ENCODE measurements at places on chromosomes 12 and 14. TPM values are rescaled to one million over a fixed set of nuclear protein-coding genes. Genes with fewer than 3 reads are reported as not detected.

- H3K36me3 ChIP-seq: no peaks in the 10 kb centered on the region
- no peaks in the 10 kb centered on the region for H3K4me1 ChIP-seq
- no peaks in the 10 kb centered on the region for H3K27me3 ChIP-seq
These were observed 21.0 kb upstream of the PLEKHG3 start for GRCh38 chr14:64683264-64683663.

DNA sequence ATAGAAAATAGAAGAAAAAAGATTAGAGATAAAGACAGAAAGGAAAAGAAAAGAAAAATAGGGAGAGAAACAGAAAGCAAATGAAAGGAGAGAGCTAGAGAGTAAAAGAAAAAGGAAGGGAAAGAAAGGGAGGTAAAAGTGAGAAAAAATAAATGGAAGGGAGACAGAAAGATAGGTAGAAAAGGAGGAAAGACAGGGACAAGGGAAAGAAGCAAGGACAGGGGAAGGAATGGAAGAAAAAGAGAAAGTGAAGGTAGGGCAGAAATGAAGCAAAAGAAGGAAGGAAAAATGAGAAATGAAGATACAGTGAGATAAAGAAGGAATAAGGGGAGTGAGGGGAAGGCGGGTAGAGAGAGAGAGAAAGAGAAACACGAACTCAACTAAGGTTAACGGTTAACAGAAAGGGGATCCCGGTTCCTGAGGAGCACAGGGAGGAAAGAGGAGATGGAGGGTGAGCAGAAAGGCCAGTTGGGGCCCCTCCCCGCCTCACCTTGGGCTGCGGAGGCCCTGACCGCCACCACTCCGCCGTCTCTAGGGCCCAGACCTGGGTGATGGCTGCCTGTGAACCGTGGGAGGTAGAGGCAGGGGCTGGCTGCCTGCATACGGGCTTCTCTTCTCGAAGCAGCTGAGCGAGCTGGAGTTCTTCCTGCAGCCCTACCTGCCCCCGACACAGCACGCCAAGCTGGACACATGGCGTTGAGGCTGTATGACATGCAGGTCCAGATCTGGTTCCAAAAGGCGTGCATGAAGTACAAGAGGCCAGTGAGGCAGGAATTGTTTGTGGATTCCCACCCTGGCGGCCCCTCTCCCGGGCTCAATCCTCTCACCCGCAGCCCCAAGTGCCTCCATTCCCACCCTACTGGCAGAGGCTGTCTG lies 59.5 kb downstream of the SMUG1 start:
- H3K4me1 ChIP-seq: peaks cover 16% of the 10 kb centered on the region
- H3K27ac ChIP-seq: no peak overlapping the region
- no peaks in the 10 kb centered on the region for H3K36me3 ChIP-seq
- no peak for DNase-seq

DNA sequence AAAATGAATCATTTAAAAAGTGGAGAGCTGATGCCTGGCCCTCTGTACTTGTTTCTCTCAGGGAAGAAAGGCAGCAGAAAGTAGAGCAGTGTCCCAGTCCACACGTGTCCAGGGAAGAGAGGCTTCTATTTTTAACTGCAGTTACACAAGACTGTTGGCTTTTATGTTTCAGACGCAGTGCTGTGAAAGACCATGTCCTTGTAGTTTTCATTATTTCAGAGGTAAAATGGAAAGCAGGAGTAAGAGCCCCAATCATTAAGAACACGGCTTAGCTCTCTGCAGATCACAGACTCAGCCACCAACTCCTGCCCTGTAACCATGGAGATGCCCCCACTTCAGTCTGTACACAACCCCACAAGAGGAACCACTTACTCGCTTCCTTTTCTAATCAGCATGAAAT lies 336.3 kb downstream of the DAD1 start:
- no peaks in the 10 kb centered on the region for H3K36me3 ChIP-seq
- no peak for DNase-seq
- no peaks in the 10 kb centered on the region for H3K27me3 ChIP-seq
- no peak overlapping the region for H3K27ac ChIP-seq
- H3K4me3 ChIP-seq: no peak overlapping the region

DNA sequence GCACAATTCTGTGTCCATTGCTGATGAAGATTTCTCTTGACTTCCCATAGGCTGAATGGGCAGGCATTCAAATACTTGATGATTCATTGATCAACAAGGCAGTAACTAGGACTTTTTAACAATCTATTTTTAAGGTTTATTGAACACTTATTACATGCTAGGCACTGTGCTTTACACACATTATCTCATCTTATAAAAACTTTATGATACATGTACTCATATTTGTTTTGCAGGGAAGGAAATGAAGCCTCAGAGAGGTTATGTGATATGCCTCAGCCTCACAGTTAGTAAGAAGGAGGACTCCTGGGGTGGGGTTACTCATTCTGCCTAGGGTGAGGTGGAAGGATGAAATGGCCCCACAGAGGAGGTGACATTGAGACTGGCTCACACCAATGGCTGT lies 12.9 kb upstream of the EMP1 start:
- H3K27ac ChIP-seq: no peak overlapping the region
- H3K4me3 ChIP-seq: no peak overlapping the region
- no peaks in the 10 kb centered on the region for H3K36me3 ChIP-seq

- H3K4me1 ChIP-seq: peaks cover 64% of the 10 kb centered on the region
- no peak overlapping the region for H3K27ac ChIP-seq
- no peak overlapping the region for H3K4me3 ChIP-seq
- H3K27me3 ChIP-seq: no peaks in the 10 kb centered on the region
- DNase-seq: no peak
These were observed 3.9 kb downstream of the STYX start for GRCh38 chr14:52733824-52734223.

DNA sequence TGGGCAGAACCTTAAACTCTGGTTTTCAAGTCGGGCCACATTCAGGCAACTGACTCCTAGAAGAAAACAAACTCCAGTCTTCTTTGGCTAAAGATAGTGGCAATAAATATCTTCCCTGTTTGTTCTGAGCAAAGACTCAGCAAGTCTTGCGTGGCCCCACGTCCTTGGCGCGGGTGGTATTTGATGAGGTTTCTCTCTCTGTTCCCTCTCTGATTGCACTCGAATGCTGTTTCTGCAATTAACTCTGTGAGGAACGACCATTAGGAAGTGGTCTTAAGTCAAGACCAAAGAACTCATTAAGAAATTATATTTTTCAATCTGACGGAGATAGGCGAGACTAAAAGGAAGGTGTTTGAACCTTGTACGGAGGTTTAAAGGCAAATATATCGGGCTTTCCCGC lies 177.6 kb downstream of the TMEM132C start:
- no peaks in the 10 kb centered on the region for H3K27me3 ChIP-seq
- DNase-seq: no peak
- H3K27ac ChIP-seq: no peak overlapping the region
- H3K4me1 ChIP-seq: no peaks in the 10 kb centered on the region
- H3K4me3 ChIP-seq: no peak overlapping the region

DNA sequence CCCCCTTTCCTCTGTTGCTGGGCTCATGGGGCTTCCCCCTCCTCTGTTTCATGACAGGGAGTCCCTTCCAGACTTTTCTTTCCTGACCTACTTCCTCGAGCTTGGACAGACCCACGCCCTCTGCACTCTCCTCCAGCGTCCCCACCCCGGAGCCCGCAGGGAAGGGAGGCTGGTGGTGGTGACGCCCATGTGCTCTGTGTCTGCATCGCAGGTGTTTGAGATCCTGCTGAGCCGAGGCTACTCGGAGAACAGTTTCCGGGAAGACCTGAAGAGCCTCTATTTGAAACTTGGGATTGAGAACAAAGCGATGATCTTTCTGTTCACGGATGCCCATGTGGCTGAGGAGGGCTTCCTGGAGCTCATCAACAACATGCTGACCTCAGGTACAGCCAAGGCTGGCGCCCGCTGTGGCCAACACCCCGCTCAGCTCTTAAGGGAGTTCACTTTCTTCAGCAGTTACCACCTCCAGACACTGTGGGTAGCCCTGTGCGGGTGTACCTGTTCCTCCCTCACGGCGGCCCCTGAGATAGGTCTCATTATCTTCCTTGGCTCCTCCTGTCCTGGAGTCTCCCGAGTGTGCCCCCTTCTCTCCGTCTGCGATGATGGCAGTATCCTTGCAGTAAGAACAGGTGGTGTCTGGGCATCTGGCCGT lies 85.6 kb downstream of the CCDC92 start:
- H3K27ac ChIP-seq: no peak overlapping the region
- no peaks in the 10 kb centered on the region for H3K4me1 ChIP-seq
- DNase-seq: no peak
- no peak overlapping the region for H3K4me3 ChIP-seq

GRCh38 chr12:4586500-4586899 lies 24.5 kb downstream of the DYRK4 start:
- DNase-seq: no peak
- no peak overlapping the region for H3K27ac ChIP-seq
- H3K4me1 ChIP-seq: no peaks in the 10 kb centered on the region
- no peak overlapping the region for H3K4me3 ChIP-seq
- H3K27me3 ChIP-seq: no peaks in the 10 kb centered on the region
- no peaks in the 10 kb centered on the region for H3K36me3 ChIP-seq

DNA sequence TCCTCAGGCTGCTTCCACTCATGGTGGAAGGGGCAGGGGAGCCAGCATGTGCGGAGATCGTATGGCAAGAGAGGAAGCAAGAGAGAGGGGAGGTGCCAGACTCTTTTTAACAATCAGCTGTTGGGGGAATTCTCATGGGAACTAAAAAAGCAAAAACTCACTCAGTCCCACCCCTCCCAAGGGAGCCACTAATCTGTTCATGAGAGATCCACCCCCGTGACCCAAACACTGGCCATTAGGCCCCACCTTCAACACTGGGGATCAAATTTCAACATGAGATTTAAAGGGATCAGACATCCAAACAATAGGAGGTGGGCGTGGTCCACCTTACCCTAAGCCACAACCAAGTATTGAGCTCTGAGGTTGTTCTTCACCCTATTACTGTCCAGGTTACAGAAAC lies 375.1 kb downstream of the GRIN2B start:
- DNase-seq: no peak
- H3K36me3 ChIP-seq: no peaks in the 10 kb centered on the region
- no peaks in the 10 kb centered on the region for H3K27me3 ChIP-seq
- no peak overlapping the region for H3K27ac ChIP-seq

GRCh38 chr12:16688200-16688599 lies 82.2 kb upstream of the LMO3 start:
- H3K36me3 ChIP-seq: no peaks in the 10 kb centered on the region
- no peaks in the 10 kb centered on the region for H3K4me1 ChIP-seq
- H3K4me3 ChIP-seq: no peak overlapping the region
- no peaks in the 10 kb centered on the region for H3K27me3 ChIP-seq

DNA sequence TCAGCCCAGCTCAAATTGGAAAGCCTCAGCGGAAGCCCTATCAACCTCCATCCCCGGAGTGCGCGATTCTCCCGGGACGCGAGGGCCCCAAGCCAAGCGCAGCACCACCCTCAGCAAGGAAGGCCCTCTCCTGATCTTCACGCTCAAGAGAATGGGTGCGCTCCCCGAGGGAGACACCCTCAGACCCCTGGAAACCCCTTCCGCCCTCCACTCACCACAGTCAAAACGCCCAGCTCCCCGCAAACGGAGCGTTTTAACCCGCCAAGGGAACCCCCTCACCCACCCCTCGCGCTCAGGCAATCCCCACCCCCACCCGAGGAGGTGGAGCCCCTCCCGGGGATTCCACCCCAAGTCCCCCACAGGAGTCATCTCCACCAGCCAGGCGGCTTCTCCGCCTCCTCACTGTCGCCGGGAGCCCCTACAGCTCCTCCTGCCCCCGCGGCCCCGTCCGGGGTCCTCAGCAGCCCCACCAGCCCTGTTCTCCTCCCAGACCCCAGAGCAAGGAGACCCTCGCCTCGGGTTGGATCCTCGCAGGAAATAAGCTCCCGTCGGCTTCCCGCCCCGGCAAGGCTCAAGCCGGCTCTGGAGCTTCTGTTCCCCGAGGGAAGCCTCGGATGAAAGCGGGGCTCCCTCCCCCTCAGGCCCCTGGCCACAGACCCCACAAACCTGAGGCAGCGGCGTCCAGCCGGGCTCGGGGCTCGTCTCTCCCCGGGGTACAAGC lies 507 bp downstream of the BAZ2A start:
- peak overlapping the region; percentile 99 for H3K4me3 ChIP-seq
- DNase-seq: peak; percentile 42
- H3K4me1 ChIP-seq: peaks cover 71% of the 10 kb centered on the region
- peak overlapping the region; percentile 91 for H3K27ac ChIP-seq

DNA sequence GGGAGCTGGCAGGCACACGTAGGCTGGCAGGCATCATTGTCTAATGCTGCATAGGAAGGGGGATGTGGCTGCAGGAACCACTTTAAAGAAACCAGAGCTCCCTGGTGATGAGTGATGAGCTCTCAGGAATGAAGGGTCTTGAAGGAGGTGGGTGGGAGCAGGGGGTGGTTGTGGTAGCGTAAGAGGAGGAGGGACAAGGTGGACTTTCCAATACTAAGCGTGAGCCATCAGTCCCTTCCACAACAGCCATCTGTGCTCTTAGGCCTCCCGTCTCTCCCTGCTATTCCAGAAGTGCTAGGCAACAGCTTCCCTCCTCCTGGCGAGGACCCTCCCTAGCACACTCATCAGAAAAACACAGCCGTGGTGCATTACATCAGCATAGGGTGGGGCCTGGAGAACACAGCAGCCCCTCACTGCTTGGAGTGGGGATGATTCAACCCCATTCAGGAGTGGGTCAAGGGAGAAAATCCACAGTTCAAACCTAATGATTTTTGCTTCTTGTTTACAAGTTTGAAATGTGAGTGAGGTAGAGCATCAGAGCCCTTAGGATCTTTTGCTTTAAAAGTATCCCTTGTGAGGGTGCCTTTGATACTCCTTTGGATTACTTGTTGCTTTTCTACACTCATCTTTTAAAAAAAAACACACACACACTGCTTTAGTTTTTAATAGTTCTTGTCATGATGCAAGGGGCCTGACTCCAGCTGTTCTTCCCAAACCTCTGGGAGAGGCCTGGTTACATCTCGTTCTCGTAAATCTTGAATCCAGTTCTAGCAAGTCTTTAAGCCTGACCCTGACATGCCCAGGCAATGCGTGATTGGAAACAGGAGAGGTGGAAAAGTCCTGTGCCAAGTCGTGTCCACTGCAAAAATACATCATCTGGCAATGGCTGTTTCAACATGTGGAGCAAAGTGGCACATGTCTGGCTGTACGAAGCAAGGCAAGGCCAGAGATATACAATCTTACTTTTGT lies 356.4 kb upstream of the DDHD1 start:
- no peak overlapping the region for H3K27ac ChIP-seq
- no peaks in the 10 kb centered on the region for H3K27me3 ChIP-seq
- no peaks in the 10 kb centered on the region for H3K4me1 ChIP-seq
- no peaks in the 10 kb centered on the region for H3K36me3 ChIP-seq

Gene LYZ
- 1.0 TPM for total RNA-seq

Gene KRT6B
- not detected for total RNA-seq

Gene AQP5
- total RNA-seq: not detected

Gene SPTSSA
- total RNA-seq: 4.0 TPM

Gene CDK4
- total RNA-seq: 17.5 TPM

Gene SRGAP1
- total RNA-seq: not detected

Measured in CD4-positive, CD25-positive, alpha-beta regulatory T cell (primary cell).